Stimulated activated naive CD8-positive, alpha-beta T cell treated with anti-CD3 and anti-CD28 coated beads, Interleukin-15, amount 100 ng/mL, for 72 hours (primary cell): ENCODE measurements at places on chromosomes 3 and 15.

GRCh38 chr3:191502583-191502982 is 41.6 kb downstream of the PYDC2 start:
- no peak for DNase-seq

DNA sequence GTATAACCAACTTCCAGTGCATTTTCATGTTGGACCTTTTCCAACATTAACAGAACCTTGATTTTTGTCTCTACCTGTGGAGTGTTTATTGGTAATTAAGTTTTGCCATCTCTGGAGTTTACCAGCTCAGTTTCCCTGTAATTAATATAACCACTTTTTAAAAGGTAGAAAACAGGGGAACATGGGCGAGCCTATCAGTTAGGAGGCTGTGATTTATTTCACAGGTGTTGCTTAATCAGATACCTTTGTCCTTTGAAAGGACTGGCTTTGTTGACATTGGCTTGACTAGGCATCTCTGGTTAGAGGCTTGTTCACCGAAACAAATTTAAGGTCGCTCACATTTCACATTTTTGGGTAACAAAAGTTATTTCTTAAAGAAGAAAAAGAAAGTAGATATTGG is 622 bp downstream of the NAALADL2 start:
- DNase-seq = no peak

- DNase-seq = no peak
Observed at GRCh38 chr3:102006812-102007485, 157.6 kb downstream of the NFKBIZ start.

DNA sequence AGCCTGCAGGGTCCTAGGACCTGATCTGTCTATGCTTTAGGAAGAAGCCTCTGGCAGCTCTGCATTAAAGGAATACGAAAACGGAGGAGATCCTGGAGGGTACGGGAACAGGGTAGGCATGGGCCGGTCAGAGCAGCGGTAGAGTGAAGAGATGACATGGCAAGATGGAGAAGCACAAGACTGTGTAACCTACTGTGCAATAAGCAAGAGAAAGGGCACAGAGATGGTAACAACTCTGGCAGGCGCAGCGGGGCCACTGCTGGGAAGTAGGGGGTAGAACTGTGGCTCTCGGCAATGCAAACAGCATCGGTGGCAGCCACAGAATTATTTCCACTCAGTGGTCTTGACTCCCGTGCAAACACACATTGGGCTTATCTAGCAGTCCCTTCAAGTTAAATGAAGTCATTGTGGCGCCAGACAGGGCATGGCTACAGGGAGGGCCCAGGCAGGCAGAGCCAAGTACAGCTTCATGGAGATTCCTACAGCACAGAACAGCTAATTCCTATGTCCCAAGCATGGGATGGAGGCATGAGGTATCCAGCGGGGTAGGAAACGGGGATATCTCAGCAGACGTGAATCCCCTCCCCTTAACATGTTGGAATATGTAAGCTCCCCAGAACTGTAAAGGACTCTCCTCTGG is 28.8 kb downstream of the WHAMM start:
- no peak for DNase-seq

DNA sequence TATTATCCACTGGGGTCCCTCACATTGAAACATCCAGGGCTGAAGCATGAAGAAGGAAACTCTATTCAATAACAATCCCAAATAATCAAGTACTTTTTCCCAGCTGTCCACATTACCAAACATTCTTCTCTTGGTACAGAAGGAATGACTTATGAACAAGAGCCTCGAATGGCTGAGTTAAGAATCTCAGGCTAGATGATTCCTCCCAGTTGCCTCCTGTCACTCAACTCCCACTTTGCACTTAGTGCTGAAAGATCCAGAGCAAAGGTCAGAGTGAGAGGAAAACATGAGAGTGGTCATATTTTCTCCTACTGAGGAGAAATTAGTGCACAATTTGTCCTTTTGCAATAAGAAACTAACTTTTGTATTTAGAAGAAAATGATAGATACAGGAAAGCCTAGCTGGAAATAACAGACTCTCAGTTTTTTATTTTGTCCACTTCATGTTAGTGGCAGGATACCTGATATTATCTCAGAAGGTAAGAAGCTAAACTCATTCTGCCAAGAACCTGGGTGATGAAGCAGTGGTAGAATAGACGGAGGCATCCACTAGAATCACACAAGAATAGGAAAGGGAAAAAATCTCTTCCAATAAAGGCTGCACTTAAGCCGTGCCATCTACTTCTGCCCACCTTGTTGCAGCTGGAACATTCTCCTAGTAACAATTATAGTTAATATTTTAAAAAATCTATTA is 46.2 kb downstream of the GADL1 start:
- no peak for DNase-seq

- no peak for DNase-seq
Observed at GRCh38 chr3:58693940-58694850, 27.6 kb upstream of the FAM3D start.

GRCh38 chr3:59212128-59212779 is 162.4 kb upstream of the CFAP20DC start:
- no peak for DNase-seq

GRCh38 chr15:36432161-36432560 is 147.3 kb upstream of the CDIN1 start:
- DNase-seq = no peak

DNA sequence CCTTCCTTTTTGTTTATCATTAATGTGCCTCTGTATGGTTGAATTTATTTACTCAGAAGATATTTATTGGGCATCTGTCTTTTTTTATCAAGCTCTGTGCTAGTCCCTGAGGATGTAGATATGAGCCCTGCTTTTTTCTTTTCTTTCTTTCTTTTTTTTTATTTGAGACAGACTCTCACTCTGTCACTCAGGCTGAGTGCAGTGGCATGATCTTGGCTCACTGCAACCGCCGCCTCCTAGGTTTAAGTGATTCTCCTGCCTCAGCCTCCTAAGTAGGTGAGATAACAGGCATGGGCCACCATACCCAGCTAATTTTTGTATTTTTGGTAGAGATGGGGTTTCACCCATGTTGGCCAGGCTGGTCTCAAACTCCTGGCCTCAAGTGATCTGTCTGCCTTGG is 58.5 kb downstream of the MBNL1 start:
- no peak for DNase-seq

GRCh38 chr3:12499474-12499873 is 15.2 kb downstream of the TSEN2 start:
- no peak for DNase-seq

DNA sequence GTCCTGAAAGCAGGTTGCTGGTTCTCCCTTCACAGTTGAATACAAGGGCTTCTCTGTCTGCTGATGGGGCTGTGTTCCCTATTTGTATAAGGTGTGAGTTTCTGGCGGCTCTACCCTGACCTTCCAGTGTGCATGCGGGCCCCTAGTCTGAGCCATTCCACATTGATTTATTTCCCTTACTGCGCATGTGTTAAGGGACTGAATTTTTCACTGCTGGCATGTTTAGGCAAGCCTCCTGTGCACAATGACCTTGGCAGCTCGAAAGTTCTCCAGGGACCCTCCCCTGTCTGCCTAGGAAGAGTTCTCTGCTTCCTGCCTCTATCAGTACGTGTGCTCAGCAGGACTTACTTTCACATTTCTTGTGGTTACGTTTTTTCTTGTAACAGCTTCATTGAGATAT is 11.4 kb downstream of the TRAK1 start:
- DNase-seq = no peak

DNA sequence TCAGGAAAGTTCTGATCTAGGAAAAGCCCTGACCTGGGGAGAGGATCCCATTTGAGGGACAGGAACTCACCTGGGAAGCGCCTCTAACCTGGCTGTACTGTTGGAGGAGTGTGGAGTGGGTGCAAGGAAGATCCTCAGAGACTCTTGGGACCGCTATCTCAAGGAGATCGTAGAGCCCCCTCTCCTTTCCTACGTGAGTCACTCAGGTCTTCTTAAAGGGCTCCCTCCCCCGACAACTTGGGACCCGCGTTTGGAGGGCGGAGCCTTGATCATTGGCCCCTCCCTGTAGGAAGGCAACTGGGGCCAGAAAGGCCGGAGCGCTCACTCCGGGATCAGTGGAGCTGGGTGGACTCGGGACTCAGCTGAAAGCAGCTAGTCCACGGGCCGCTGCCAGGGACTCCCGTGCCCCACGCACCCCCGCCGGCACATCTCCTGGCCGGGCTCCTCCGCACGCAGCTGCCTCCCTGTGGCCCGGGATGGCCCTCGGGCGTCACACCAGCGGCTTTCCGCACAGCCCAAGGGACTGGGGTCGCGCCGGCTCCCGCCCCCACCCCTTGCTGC is 520 bp downstream of the SLC26A6 start:
- peak; percentile 50 for DNase-seq

GRCh38 chr3:158631981-158632380 is 12.3 kb upstream of the GFM1 start:
- no peak for DNase-seq

DNA sequence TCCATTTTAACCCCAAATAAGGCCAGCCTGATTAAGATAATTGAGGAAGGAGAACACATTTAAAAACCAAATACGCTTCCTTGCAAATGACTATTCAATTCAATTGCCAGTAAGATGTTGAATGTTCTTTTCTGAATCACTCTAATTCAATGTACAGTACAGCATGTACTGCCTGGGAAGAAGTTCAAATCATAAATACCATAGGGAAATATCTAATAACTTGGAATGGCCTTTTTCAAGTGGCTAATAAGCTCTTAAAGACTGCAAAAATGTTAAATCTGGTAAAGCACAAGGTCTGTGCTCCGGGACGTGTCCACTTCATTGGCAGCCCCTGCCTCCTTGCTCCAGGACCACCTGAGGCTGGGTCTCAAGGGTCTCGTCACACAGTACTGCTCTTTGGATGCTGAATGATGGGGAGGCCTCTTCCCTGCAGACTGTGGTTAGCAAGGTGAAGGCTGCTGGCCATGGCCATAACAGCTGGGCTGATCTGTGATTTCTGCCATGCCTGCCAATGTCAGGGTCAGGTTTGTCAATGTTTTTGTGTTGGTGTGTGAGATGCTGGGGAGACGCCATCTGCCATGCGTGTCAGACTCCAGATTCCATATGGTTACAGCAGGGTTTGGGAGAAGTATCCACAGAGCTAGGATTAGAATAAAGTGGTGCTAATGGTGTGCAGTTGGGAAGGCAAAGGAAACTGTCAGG is 300.5 kb downstream of the ADAMTS17 start:
- DNase-seq = no peak

GRCh38 chr15:99447497-99448371 is 118.0 kb upstream of the MEF2A start:
- DNase-seq = no peak

DNA sequence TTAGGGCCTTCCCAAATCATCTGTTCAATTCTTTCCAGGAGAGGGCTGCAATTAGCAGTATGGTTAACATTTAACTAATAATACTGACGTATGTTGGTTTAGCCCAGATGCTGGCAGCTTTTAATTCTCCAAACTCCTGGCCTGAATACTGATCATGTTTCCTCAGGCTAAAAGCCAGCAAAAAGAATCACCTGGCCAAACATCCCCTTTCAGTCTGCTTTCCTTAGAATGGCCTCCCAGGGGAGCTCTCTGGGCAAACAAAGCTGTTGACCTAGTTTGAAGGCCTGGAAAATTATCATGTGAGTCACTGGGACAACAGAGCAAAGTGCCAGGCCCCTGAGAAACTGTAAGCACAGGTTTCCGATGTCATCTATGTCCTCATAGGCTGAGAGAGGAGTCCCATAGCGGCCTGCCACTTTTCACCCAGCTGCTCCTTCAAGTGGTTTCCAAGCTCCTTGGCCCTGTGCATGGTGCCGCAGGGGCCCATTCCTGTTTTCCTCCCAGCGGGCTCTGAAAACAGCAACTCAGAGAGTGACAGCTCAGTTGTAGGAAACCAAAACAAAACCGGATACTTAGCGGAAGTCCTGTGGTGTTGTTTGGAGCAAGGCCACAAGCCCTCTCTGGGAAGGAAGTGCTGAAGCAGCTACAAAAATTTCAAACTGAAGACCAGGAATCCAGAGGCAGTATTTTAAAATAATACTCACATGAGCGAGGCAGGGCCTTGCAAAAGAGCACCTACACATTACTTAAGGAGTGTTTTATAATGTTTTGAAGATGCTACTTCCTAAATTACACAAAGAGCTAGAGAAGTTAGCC is 36.5 kb upstream of the RAB11A start:
- peak; percentile 30 for DNase-seq

DNA sequence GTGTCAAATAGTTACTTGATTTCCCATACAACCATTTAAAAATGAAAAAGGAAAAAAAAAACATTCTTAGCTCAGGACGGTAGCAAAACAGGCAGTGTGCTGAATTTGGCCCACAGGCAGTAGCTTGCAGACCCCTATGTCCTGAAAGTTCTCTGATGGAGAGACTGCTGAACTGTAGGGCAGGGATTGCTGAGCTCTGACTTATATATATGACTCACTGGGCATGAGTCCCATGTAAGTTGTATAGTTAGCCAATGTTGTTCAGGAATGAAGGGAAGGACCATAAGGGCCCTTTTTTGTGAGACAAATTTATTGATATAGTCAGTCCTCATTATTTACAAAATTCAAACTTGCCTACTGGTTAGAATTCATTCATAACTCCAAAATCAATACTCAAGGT is 36.9 kb upstream of the FRMD4B start:
- DNase-seq = no peak

DNA sequence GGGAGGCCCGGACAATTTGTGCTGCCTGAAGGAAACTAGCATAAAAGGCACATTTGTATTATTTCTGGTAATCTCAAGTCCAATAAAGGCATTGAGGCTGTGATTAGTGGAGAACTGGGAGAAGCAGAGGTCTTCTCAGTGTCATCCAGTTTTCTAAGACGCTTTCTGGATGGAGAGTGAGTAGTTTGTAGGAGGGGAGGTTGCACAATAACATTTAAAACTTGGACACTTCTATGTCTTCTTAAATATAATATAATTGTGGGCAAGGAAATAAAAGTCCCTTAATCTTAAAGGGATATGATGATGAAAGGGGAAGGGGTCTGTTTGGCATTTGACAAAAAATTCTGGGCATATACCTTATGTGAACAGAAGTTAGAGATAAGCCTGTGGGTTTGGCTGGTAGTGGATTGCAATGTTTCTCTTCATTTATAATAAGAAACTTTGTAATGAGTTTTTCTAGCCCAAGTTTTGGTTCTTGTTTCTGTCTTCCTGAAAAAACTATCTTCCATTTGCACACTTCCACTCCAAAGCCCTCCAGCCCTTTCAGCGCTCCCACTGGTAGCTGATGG is 291.6 kb upstream of the TGFBR2 start:
- DNase-seq = no peak

DNA sequence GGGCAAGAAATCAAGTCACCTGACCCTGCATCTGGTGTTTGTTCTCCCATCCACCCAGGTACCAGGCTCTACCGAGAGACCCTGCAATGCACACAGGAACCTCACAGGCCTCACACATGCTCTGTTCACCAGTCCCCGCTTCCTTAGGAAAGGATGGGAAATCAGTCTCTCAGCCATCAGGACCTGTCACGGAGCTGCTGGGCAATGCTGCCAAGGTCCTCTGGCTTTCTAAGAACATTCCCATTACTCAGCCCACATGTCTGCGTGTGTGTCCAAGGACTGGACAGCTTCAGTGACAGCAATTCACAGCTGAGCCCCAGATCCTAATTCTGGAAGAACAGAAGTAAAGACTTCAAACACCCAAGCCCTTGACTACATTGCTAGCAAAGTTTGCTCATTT is 6.5 kb upstream of the SRGAP3 start:
- DNase-seq = no peak

DNA sequence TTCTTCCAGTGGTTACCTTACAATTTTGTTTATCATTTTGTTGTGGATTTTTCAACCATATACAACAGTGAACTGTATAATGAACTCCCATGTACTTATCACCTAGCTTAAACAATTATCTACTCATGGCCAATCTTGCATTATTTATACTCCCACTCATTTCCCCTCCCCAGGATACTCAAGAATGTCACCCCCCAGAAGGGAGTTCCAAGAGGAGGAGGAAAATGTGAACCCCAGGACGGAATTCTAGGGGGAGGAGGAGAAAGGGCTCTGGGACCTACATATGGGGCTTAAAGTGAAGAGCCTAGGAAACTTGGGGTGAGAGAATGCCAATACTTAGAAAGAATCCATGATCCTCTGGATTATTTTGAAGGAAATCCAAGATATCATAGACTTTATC is 59.3 kb downstream of the TSC22D2 start:
- DNase-seq = no peak
